Putamen (tissue), 1 donor: ENCODE measurements at places on chromosomes 11 and 22.
A peak's percentile ranks its signal among the peaks of the same experiment; 100 is the strongest.

- DNase-seq: no peak
Observed at GRCh38 chr11:21625982-21626381, 566.9 kb upstream of the ANO5 start.

DNA sequence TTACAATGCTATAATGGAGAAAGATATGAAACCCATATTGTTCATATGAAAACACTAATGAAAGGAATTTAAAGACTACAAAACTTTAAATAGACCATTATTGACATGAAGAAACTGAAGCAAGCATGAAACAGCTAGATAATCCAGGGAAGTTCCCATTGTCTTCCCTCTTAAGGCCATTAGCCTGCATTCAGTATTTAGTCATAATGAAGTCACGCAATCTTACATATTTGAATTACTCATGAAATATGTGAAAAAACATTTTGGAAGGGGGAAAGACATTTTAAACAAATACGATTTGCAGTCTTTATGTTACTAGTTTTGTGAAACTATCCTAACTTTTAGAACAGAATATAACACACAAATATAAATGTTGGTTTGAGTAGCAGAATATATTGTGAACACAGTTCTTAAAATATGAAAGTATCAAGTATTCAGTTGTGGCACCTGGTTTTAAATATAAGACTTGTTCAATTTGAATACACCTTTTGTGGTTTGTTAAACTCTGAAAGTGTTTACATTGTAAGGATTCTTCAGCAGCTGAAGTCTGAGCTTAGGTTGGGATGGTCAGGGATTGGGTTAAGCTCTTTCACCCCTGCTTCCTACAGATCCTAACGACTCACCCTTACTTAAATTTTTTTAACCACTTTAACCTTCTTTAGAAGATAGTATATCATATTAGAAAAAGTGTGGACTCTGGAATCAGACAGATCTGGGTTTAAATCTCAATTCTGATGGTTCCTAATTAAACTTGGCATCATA is 500.3 kb upstream of the TENM4 start:
- DNase-seq: no peak

- peak; percentile 84 for DNase-seq
Observed at GRCh38 chr11:9688716-9689511, 25.0 kb downstream of the SWAP70 start.

DNA sequence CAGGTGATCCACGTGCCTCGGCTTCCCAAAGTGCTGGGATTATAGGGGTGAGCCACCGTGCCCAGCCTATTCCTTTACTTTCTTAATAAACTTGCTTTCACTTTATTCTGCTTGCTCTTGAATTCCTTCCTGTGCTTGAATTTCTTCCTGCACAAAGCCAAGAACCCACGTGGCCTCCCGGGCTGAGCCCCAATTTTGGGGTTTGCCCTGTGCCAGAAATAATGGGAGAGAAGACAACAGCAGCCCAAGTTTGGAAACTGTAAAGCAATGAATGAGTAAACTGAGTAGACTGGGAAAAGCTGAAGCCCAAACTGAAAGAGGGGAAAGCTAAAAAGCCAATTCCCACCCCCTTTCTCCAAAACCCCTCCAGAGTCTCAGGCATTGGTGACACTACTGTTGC is 136.4 kb downstream of the NECTIN1 start:
- DNase-seq: peak; percentile 44

DNA sequence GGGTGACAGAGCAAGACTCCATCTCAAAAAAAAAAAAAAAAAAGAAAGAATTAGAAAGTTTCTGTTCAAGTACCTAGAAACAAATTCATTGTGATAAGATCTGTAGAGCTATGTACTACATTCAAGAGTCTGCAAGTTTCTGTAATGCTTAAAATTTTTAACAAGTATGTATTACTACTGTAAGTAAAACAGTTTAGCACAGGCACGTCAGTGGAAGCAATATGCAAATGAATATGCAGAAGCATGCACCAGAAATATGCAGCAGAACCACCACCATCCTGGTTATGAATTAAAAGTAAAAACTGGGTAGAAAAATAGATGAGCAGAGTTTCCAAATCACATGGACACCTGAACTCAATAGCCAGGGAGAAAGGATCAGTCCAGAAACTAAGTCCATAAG is 19.3 kb downstream of the SBF2 start:
- no peak for DNase-seq
